ENCODE measurements at places on chromosomes 3 and 15.
A peak's percentile ranks its signal among the peaks of the same experiment; 100 is the strongest.

DNA sequence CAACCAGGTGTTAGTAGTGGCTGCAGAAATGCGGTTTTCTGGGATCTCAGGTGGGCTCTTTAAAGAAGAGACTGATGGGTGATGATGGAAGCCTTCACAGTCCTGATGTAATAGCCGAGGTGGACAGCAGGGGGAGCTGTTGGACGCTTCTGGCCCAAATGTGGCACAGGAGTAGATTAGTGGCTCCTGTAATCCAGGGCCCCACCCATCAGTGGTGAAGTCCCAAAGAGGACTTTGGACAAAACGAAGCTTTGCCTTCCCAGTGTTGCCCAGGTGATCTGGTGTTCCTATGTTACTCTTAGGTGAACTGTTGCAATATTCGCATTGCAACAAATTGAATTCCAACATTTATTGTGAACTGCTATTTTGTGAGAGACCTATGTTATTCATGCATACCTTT, 31.8 kb upstream of the MYZAP start:
- peak; percentile 60 for DNase-seq

GRCh38 chr15:92033723-92034122, 180.2 kb downstream of the SLCO3A1 start:
- no peak for DNase-seq

DNA sequence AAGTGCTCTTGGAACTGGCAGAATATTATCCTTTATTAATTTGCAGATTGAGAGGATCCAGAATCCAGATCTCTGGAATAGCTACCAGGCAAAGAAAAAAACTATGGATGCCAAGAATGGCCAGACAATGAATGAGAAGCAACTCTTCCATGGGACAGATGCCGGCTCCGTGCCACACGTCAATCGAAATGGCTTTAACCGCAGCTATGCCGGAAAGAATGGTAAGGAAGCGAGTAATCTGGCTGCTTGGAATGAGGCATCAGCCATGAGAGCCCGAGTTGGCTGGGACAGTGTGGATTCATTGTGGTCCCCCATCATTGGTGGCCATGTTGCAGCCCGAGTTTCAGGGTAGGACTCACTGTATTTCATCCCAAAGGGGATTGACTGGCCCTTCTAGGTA, 47.1 kb downstream of the PARP14 start:
- DNase-seq: no peak

DNA sequence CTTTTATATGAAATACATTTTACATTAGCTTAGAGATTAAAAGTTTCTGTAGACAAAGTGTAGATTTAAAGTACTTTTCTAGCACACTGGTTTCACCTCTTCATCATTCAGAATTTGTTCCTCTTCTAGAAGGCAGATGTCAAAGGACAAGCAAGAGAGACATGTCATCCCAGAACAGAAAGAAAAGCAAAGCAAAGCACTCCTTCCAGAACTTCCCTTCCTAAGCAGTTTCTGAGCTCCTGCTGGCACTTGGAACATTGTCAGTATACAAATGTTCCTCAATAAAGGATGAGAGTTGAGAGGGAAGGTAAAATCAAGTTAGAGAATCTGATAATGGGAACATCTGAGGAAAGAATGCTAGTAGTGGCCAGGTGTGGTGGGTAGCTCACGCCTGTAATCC, 26.2 kb downstream of the TMOD3 start:
- no peak for DNase-seq

DNA sequence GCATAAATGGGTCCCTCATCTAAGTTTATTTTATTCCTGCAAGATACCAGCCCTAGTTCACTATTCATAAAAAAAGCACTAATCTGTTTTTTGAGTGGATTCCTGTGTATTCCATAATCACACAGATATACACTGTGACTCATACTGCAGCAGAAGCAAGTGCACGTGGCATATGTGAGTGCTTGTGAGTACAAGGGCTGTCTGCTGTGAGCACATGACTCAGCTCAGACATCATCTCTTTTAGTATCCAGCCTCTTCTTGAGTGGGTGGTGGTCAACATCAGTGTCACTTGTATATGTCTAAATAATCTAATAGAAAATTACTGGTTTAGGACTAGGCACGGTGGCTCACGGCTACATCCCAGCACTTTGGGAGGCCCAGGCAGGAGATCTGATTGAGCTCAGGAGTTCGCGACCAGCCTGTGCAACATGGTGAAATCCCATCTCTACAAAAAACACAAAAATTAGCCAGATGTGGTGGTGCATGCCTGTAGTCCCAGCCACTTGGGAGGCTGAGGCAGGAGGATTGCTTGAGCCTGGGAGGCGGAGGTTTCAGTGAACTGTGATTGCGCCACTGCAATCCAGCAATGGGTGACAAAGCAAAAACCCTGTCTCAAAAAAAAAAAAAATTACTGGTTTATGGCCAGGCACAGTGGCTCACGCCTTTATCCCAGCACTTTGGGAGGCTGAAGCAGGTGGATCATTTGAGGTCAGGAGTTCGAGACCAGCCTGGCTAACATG, 49.8 kb downstream of the NIPA2 start:
- no peak for DNase-seq

- DNase-seq: no peak
These were observed 282.8 kb downstream of the CTNNB1 start for GRCh38 chr3:41482134-41482533.

- no peak for DNase-seq
These were observed 78.0 kb downstream of the MYO1E start for GRCh38 chr15:59294574-59295260.

DNA sequence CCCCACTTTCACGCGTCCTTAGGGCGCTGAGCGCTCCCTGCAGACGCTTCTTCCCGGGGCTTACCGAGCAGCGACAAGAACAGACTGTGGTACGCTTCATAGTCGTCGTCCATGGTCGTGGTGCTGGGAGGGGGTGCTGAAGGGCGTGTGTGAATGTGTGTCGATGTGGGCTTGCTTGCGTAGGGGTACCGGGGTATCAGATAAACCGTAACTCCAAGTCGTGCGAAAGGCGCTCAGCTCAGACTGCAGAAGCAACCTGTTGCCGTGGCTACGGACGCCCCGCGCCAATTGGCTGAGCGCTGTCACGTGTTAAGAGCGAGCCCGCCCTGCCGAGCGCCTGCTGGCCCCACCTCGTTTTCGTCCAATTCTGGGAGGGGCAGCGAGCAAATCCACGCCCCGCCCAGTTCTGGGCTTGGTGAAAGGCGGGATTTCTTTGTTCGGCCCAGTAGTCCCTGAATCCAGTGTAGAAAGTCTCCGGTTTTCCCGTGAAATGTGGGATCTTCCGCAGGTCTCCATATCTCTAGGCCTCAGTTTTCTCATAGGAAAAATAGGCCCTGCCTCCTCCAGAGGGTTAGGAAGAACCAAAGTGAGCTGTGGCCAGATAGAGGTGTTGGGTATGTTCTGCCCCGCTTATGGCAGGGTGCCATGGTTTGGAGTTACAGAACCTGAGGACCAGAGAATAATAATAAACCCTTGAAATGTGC, at the start of gene EFCAB12:
EFCAB12 (minus strand) TSS at position 261 of the 704 bp plus-strand sequence; CDS start at position 113, 148 bp downstream.
- peak; percentile 96 for DNase-seq

DNA sequence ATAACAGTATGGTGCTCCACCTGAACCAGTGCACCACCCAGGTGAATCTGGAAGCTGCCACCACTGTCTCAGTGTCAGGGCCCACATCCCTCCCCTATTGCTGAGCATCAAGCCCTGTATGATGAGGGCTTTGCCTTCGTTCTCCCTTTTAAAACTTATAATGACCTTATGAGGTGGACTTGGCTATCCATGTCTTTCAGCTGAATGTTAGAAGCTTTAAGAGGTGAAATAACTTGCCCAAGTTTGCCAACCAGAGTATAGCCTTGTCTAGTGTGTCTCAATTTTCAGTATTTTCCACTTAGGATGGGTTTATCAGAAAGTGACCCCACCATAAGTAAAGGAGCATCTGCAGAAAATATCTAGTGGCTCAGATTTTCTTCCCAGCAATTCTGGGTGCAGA, 87.8 kb downstream of the SHOX2 start:
- no peak for DNase-seq

- no peak for DNase-seq
These were observed 204.4 kb upstream of the C2CD4B start for GRCh38 chr15:62369454-62369853.

DNA sequence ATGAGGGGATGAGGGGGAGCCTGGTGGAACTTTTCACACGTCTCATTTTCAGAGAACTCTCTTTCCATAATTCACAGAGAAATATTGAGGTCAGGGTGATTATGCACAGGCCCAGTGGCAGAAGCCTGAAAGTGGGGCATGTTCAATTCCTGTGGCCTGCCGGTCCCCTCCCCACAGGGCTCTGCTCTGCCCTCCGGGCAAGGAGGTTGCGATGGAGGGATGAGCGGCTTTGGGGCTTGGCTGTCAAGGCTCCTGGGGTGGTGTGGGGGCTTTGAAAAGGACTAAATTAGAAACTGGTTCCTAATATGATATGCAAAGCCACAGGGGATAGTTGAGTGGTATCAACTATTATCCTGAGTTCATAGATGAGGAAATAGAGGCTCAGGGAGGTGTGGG, 9.2 kb upstream of the KY start:
- no peak for DNase-seq

GRCh38 chr3:124701687-124702086, 28.6 kb upstream of the UMPS start:
- no peak for DNase-seq

DNA sequence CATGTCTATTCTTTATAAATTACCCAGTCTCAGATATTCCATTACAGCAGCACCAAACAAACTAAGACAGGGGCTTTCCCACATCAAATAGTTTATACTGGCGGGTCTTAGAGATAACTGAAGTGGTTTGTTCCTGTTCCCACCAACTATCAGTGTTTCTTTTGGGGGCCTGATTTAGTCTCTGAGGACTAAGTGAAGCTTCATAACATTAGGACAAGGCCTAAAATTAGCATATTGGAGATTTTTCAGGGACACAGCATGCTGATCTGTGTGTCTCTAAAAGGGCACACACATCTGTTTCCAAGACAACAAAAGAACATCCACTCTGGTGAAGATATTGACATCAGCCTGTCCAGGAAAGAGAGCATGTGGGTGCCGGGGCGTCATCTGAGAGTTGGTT, 72.6 kb upstream of the SEMA6D start:
- DNase-seq: no peak

DNA sequence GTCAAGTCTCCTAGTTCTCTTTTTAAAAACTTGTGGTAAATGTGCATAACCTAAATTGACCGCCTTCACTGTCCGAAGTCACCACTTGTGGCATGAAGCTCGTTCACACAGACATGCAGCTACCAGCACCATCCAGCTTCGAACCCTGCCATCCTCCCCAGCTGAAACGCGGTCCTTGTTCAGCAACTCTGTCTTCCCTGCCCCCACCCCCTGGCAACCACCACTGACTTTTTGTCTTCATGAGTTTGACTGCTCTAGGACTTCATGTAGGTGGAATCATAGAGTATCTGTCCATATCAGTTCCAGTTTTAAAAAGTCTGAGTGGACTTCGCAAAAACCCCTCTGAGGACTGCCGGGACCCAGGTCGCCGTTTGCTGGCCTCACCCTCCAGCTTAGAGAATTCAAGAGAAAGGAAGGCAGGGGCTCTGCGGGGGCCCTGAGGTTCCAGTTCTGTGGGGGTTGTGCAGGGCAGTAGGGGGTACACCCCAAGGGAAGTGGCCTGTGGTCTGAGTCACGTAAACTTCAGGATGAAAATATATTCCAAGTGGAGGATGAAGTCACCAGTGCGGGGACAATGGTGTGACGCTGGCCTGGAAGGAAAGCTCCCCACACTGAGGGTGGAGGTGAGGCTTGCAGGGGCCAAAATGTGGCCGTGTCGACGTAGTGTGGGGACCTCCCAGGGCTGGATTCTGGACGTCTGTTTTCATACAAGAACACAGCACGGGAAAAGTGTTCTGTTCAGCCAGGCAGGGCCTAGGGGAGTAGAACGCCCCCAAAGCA, 67.6 kb downstream of the ABTB1 start:
- DNase-seq: no peak

- DNase-seq: no peak
These were observed 47.9 kb upstream of the FURIN start for GRCh38 chr15:90820481-90820880.

DNA sequence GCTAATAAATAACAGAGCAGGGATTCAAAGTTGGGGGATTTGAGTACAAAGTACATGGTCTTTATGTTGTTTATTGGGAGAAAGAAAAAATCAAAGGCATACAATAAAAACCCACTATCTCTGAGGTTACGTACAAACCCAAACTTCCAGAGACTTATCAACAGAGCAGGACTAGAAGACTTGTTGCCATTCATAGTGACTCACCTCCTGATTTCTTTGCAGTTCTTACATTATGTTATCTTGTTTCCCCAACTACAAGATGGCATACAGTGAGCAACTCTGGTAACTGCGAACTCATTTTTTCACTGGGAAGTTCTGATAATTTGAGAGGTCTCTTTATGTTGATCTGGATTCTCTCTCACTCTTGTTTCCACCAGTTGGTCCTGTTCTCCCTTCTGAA, 80.6 kb upstream of the ETV5 start:
- DNase-seq: no peak
